ENCODE measurements at places on chromosomes 16 and 17. TPM values are rescaled to one million over a fixed set of nuclear protein-coding genes. Genes with fewer than 3 reads are reported as not detected.

- no peak for DNase-seq
Measured at GRCh38 chr17:40338058-40338457, 26.5 kb downstream of the GJD3 start.

GRCh38 chr17:81976332-81977210, 858 bp upstream of the ASPSCR1 start:
- DNase-seq = no peak

GRCh38 chr16:56889206-56889605, 24.2 kb downstream of the SLC12A3 start:
- DNase-seq = no peak

DNA sequence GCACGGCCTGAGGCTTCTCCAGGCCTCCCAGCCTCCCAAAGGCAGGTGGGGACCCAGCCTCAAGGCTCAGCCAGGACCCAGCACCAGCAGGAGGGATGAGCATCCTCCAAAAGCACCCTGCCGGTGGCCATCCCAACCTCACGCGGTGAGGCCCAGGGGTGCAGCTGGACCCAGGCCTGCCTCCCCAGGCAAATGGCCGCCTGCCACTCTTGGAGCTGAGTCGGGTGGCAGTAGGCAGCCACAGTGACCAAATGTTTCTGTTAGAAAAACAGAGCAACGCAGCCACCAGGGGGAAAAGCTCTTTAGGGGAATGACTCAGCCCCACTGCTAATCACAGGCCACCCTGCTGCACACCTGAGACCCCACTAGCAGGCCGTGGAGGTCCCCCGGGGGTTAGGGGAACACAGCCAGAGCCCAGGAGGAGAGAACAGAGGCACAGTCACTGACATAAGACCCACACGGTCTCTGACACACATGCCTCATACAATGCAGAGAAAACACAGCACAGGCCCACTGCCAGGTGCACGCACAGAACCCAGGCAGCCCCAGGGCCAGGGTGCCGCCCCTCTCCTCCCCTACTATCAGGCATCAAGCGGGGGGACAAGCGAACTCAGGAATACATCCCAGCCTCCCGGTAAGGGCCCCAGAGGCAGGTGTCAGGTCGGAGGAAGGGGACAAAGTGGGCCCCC, 12.4 kb downstream of the BCAR1 start:
- no peak for DNase-seq

DNA sequence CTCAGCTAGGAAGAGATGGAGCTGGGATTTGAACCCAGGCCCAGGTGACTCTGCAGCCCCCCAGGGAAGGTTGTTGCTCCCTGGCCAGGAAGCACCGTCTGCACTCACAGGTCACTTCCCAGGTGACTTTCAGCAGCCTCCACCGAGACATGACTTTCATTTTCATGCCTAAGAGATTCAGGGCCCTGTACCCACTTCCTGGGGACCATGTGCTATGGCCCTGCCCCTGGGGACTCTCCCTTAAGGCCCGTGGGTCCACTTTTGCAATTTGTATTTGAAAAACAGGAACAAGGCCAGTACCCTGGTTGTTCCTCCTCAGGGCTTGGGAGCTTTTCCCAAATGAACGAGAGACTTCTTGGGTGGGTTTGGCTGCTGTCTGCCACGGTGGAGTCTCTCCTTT, 191.0 kb downstream of the IRF8 start:
- DNase-seq = no peak

- DNase-seq = no peak
Measured at GRCh38 chr16:11585460-11586377, 1.0 kb downstream of the LITAF start.

DNA sequence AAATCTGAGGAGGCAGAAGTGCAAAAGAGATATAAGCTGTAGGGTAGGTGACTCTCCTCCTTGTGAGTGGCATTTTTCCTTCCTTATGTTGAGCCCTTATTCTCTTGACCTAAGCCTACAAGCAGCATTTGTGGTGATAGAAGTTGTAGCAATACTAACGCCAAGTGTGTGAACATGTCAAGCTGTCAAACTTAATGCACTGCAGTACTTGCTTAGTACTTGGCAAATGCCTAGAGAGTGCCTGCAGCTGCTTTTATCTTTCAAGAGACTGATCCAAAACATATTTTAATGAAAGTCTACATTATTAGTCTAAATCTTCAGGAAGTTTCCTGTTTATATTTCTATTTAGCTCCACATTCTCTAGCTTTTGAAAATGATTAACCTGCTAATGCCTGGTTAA, 83.2 kb downstream of the CNTNAP4 start:
- DNase-seq = no peak

GRCh38 chr17:38844261-38844757, 9.2 kb downstream of the RPL23 start:
- no peak for DNase-seq

DNA sequence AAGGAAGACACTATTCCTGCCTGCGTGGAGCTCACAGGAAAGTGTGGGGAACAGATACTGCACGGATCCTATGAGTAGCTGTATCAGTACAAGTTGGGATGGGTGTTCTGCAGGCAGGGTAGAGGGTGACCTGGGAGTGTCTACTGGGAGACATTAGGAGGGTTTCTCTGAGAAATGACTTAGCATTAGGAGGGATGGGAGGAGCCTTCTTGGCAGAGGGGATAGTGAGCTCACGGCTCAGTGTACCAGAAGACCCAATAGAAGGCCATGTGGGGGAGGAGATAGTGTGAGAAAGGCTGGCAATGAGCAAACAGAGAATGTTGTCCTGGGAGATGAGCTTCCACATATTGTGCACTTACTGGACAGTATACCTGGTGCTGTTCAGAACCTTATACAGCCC, 109.1 kb downstream of the MSI2 start:
- no peak for DNase-seq

- DNase-seq = no peak
Measured at GRCh38 chr17:74442291-74442669, 10.4 kb downstream of the GPRC5C start.

- no peak for DNase-seq
Measured at GRCh38 chr16:79283578-79283977, 317.0 kb downstream of the MAF start.

GRCh38 chr17:28252436-28252835, 66.6 kb upstream of the TMEM97 start:
- DNase-seq = no peak

GRCh38 chr17:46139432-46140210, 53.6 kb downstream of the KANSL1 start:
- DNase-seq = no peak

The RASD1 gene
- polyA plus RNA-seq = 0.71 TPM

The C1QTNF8 gene
- not detected for polyA plus RNA-seq

The ACSM3 gene
- 128 TPM for polyA plus RNA-seq

The FSCN2 gene
- 1.2 TPM for polyA plus RNA-seq

All from right renal cortex interstitium (tissue), 3 donors.